NCI-H69 (cell line): ENCODE measurements at places on chromosomes 3 and 15.
A peak's percentile ranks its signal among the peaks of the same experiment; 100 is the strongest.

DNA sequence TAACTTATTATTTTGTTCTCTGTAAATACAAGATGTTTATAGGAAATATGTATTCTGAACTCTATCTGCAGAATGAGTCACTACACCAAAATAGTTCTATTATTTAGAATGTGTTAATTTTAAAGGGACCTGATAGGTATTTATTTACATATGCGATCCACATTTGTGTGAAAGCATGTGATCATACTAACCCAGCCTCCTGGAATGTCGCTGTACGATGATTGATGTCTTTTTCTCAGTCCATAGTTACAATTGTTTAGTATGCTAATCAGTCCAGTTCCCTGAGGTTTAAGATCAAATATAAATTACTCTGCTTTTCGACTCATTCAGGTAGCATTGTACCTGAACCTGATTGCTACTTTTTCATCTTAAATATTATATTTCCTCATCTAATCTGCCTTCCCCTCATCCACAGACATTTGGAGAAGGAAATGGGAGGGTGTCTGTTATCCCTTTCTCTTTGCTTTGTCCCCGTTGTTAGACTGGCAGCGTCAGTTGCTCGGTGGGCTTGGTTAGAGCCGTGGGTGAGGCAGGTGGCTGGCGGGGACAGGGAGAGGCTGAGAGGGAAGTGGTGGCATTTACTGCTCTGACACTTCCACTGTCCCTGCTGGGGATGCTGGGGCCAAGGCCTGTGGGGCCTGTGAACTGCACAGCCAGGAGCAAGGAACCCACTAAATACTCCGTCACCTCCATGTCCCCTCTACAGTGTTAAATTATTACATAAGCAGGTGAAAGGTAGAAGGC is 27.8 kb upstream of the NR2E3 start:
- no peak for DNase-seq

GRCh38 chr15:96896766-96897165 is 566.3 kb downstream of the NR2F2 start:
- no peak for DNase-seq

DNA sequence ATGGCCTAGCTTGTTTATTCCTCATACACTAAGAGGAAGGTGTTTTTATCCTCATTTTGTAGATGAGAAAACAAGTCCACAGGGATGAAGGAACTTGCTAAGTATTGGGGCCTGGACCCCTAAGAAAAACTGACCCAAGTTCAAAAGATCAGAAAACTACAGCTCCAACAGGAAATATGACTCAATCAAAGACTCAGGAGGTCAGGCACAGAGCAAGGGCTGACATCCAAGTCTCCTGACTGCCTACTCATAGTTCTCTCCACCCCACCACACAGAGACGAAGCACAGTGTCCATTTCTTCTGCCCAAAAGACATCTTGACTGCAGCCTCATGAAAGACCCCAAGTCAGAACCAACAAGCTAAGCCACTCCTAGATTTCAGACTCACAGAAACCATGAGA is 26.9 kb upstream of the TPM1 start:
- no peak for DNase-seq

GRCh38 chr3:98957681-98958080 is 56.2 kb upstream of the DCBLD2 start:
- DNase-seq, result no peak

GRCh38 chr3:177776661-177777101 is 579.4 kb upstream of the TBL1XR1 start:
- DNase-seq, result no peak

- no peak for DNase-seq
These were observed 3.2 kb downstream of the MASP1 start for GRCh38 chr3:187288131-187288854.

- no peak for DNase-seq
These were observed 6.9 kb downstream of the TUSC7 start for GRCh38 chr3:116716490-116716889.

GRCh38 chr3:88311826-88312225 is 162.1 kb downstream of the C3orf38 start:
- DNase-seq, result no peak

GRCh38 chr15:40454904-40455391 is 14.2 kb downstream of the BAHD1 start:
- no peak for DNase-seq

DNA sequence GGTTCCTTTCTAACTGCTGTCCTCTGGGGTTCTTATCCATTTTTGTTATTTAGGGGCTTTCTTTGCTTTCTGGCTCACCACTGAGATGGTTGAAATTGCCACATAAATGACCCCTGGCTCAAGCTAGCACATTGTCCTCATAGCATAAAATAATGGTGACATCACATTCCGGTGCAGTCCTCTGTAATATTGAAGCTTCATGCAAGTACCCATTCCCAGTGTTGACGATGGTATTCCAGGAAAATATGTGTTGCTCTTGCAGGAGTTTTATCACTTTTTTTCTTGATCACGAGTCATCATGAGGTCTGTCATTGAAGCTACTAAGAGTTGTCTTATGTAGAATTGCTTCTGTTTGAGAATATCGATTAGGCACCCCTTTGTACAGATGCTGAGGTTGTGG is 56.1 kb downstream of the CRTC3 start:
- DNase-seq, result no peak

DNA sequence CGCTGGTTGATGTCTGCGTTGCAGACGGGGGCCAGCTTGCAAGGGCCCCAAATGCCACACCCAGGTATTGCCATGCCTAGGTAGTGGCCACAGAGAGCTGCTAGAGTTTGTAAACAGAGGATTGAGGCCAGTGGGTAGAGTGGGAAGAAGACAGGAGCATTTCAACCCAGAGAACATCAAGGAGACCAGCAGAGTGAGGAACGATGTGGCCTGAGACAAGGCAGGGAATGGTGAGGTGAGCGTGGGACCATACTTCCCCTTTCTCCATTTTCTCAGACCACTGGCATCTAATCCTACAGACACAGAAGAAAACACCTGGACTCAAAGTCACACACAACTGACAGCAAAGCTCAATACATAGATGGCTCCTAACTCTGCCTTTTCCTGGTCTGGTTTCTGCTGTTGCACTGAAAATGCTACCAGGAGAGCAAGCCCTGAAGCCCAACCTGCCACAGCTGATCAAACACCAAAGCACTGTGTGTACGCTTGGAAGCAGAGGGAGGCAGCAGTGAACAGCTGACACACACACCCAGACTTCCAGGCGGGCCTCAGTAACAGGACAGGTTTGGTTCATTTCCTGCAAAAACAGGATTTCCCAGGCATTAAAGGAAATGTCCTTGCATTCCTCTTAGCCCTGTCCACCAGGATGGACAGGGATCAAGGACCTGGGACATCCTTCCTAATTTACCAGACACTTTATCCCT is 1.6 kb downstream of the FAM174B start:
- DNase-seq, result peak; percentile 88

GRCh38 chr3:98068824-98069223 is 18.1 kb upstream of the OR5AC2 start:
- no peak for DNase-seq

GRCh38 chr3:185933374-185934173 is 4.2 kb downstream of the TRA2B start:
- DNase-seq, result no peak

DNA sequence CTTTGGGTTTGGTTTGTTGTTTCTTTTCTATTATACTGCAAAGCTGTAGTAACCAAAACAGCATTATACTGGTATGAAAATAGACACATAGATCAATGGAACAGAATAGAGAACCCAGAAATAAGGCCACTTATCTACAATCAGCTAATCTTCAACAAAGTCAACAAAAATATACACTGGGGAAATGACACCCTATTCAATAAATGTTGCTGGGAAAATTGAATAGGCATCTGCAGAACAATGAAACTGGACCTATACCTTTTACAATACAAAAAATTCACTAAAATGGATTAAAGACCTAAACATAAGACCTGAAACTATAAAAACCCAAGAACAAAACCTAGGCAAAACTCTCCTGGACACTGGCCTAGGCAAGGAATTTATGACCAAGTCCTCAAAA is 52.9 kb downstream of the TLNRD1 start:
- DNase-seq, result no peak

GRCh38 chr3:53238051-53238850 is 17.6 kb downstream of the TKT start:
- peak; percentile 71 for DNase-seq

- DNase-seq, result no peak
These were observed 163.2 kb downstream of the STT3B start for GRCh38 chr3:31696009-31696297.

DNA sequence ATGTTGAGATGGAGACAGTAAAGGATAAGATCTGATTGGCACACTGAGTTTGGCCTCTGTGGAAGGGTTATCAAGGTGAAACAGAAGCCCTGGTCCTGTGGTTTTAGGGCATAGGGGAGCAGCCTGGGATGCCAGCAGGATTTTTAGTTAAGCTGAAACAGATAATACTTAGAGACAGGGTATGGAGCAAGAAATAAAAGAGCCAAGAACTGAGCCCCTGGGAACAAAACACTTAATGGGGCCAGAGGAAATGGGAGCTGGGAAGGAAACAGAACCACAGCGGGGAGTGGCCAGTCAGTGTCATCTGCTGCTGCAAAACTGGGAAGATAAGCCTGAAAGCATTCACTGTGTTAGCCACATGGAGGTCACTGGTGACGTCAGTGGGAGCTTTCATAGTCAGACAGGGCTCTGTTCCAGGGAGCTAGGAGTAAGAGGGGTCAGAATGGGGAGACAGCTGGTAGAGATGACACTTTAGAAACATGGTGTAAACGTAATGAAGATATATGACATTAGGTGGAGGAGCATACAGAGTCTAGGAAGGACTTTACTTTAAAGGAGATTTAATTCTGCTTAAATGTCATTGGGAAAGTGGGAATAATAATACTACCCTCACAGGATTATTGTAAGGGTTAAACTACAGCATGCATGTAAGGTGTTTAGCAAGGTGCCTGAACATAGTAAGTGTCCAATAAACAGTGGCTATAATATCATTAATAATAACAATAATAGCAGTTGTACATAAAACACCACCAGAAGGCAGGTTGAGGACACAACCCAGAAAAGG is 172.7 kb upstream of the CTNNB1 start:
- DNase-seq, result peak; percentile 0

DNA sequence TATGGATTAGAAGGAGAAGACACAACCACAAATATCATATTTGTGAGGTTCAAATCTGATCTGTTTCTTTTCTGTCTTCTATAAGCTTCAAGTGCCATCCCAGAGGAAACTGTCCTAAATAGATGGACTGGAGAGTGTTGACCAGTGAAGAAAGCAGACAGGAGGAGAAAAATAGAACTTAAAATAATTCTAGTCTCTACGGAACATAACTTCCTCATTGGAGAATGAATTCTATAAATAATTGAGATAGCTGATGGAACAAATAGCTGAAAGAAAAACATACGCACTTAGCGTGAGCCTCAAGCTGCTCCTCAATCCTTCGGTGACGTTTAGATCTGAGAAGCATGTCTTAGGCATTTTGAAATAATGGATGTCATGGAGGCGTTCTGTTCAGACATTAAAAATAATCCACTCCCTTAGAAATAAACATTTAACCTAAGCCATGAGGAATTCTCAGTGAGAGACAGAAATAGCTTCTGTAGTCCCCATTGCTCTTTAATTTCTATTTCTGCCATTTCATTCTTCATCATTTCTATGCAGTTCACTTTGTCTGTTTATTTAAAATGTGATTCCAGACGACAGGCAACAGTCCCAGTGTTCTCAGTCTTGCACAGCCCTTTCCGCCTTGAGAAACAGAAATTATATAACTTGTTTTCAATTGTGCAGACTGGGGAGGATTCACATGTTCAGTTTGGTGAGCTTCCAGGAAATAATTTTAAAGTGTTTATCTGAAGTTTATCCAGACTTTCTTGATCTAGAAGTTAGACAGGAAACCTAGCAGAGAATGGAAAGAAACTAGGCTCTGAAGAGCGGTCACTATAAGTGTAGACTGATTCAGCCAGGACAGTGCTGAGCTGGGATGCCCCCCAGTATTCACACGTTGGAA is 97.3 kb downstream of the NR1D2 start:
- no peak for DNase-seq

DNA sequence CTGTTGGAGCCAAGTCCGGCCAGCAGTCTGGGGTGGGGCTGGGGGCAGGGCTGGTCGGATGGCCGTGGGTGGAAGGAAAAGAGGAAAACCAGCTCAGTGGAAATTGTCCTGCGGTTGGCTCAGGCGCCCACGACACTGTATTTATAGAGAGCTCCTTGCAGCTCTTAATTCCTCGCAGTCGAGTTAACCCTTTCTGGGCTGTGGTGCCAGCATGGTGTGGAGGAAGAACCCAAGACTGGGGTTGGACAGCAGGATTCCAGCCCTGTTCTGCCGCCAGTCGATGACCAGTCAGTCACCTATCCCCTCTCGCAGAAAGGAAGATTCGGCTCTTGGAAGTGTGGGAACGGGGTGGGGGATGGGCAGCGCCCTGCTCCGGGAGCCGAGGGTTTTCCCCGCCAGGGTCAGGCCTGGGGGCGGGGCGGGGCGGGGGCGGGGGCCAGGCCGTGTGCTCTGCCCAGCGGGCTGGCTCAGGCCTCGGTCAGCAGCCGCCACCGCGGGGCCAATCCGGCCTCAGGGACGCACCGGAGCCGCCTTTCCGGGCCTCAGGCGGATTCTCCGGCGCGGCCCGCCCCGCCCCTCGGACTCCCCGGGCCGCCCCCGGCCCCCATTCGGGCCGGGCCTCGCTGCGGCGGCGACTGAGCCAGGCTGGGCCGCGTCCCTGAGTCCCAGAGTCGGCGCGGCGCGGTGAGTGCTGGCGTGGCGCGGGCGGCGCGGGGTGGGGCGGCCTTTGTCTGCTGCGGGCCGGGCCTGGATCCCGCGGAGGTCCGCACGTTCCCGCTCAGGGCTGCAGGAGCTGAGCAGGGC is at the start of gene CD276:
TSS of gene CD276 (plus strand) at position 607 of the 804 bp plus-strand sequence. CDS start 15,257 bp downstream, outside the sequence.
- peak; percentile 46 for DNase-seq

DNA sequence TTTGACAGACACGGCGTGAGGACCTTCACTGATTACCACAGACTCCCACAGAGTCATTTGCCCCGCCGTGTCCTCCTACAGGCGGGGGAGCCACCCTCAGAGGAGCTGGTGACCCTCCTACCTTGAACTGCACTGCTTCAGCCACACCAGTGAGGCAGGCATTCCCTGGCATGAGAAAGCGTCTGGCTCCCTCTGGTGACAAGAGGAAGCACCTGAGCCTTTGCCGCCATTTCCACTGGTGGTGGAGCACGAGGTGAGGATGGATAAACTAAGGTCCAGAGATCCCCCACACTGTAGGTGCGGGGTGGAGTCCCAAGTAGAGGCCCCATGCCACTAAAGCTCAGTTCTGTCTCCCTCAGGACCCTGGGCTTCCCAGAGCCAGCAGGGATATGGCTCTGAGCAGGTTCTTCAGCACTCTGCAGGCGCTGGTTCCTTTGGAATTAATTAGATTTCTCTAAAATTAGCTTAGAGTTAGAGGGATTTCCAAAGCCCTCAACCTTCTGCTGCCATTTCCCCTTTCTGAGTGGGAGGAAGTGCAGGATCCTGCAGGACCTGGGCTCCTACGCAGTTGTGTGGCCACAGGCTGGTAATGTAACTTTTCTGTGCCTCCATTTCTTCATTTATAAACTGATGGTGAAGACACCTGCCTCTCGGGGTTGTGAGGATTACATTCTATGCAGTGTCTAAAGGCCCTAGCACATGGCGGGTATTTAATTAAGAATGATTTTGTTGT is 224.0 kb downstream of the SLCO3A1 start:
- DNase-seq, result peak; percentile 74

GRCh38 chr3:111068574-111068973 is 3.0 kb upstream of the NECTIN3 start:
- DNase-seq, result peak; percentile 57
